Lower lobe of right lung (tissue), 2 donors: ENCODE measurements at places on chromosomes 16 and 17. TPM values are rescaled to one million over a fixed set of nuclear protein-coding genes. Genes with fewer than 3 reads are reported as not detected.

GRCh38 chr17:62750631-62751051 is 57.5 kb downstream of the MARCHF10 start:
- no peak for DNase-seq

The HBA1 gene
- 217 TPM for total RNA-seq

The NPIPB8 gene
- total RNA-seq: 2.7 TPM

GRCh38 chr16:53827741-53828140 is 123.8 kb downstream of the FTO start:
- DNase-seq: no peak

- DNase-seq: no peak
Measured at GRCh38 chr16:76175718-76176117, 101.5 kb upstream of the CNTNAP4 start.

- DNase-seq: no peak
Measured at GRCh38 chr16:64532691-64533090, 589.2 kb downstream of the CDH11 start.

GRCh38 chr17:35588196-35588920 is 1.2 kb downstream of the AP2B1 start:
- DNase-seq: no peak

- DNase-seq: no peak
Measured at GRCh38 chr16:66421891-66422290, 5.2 kb upstream of the BEAN1 start.

The OTOP3 gene
- total RNA-seq: not detected

DNA sequence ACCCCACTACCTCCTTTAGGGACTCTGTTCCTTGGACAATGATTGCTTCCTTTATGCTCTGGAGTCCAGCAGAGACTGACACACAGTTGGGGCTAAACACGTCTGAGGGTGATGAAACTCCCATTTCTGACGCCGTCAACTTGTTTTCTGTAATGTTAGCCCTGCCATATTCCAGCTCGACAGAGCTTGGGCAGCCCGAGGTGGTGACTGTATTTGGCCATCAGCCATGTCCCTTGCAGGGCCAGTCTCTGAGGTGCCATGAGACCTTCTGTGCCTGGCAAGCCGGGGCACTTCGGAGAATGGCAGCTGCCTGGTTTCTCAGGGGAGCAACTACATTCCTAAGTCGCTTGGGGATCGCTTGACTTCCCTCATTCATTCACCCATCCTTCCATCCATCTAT is 278.9 kb upstream of the TNRC6C start:
- DNase-seq: no peak

DNA sequence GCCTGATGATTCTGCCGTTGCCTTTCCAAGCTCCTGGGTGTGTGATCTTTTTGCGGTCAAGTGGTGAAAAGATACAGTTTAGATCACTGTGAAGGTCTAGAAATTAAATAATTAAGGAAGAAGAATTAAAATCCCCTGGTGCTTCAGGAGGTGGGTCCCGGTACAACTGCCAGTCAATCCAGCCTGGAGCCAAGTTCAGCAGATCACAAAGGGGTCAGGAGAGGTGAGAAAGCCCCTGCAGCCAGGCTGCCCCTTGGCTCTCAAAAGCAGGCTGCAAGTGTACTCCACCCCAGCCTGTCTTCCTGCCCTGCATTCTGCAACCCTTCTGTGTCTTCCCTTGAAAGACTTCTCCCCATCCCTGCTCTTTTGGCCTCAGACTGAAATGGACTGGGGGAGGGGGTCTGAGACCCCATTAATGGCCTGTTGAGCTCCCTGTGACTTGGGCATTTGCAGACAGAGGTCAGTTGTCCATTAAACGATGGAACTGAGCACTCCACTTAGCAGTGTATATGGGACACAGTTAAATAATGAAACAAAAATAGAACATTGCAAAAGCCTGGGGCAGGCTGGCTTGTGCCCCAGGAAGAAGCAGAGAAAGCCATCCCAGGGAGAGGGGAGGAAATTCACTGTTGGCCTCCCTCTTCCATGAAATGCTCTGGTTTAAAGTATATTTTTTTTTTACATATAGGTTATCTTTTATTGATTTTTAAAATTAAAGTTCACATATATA is 15.1 kb downstream of the CACNG5 start:
- DNase-seq: no peak

The CACNG3 gene
- total RNA-seq: not detected

The SREBF1 gene
- total RNA-seq: 77.2 TPM

DNA sequence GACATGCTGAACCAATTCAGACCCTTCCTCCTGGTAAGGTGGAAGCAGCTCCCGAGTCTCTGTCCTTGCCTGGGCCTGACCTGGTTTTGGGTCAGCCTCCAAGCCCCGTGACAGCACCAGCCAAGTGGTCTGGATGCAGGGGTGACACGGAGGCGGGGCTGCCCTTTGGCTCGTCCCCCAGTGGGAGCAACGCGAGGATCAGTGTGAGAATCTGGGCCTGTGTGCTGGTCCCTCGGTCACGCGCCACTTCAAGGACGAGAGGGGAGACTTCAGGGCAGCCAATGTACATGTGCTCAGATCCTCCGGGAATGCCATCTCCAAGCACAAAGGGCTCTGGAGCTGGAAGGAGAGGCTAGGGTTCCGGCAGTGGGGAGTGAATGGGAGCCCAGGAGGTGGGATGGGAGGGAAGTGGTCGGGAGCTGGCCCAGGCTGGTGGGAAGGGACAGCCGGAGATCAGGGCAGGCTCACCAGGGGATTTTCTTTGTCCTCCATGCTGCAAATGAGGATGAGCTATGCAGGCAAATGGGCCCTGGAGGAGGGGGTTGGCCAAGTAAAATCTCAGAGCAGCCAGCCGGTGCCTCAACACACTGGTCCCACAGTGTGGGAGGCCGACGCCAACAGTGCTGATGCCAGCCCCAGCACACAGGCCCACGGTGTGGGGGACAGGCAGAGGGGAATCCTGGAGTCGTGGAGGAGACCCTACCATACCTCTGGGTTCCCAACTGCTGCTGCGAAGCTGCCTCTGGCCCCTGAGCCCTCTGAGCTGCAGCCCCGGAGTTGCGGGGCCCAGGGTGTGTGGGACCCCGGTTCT is 4.2 kb upstream of the NDRG4 start:
- DNase-seq: no peak

The CCL4 gene
- total RNA-seq: 11.9 TPM

The KRTAP16-1 gene
- total RNA-seq: not detected

GRCh38 chr17:9488556-9488955 is 87.1 kb downstream of the STX8 start:
- no peak for DNase-seq

The MMP28 gene
- 40.9 TPM for total RNA-seq

DNA sequence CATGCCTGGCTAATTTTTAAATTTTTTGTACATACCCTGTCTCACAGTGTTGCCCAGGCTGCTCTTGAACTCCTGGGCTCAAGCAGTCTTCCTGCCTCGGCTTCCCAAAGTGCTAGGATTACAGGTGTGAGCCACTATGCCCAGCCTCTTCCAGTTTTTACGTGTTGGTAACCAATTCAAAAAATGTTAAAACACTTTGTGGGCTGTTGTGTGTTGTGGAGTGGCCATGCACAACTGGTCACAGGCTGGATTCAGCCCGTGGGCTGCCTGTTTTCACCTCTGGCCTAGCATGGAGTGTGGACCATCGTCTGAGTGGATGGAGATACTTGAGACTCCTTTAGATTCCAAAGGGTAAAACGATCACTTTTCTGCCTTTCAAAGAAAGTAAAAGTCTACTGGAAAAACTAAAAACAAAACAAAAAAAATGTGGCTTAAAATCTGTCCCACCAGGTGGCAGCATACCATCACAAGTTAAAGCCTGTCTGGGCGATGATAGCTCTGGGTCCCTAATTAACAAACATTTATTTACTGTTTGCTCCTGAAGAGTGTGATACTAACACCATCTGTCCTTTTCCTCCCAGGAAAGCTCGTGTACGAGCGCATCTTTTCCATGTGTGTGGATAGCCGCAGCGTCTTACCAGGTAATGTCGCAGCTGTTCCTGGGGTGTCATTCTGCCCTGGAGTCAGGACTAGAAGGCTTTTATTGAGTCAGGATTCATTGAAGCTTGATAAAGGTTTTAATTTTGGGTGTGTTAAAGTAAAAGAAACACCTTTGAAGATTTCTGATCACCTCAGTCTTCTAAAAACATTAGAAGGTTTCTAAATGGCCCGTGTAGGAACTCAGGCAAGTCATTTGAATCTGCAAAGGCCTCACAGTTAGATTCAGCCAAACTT is 45.8 kb downstream of the VPS35L start:
- DNase-seq: no peak

The CDRT15 gene
- total RNA-seq: not detected

The CCL13 gene
- 14.6 TPM for total RNA-seq

DNA sequence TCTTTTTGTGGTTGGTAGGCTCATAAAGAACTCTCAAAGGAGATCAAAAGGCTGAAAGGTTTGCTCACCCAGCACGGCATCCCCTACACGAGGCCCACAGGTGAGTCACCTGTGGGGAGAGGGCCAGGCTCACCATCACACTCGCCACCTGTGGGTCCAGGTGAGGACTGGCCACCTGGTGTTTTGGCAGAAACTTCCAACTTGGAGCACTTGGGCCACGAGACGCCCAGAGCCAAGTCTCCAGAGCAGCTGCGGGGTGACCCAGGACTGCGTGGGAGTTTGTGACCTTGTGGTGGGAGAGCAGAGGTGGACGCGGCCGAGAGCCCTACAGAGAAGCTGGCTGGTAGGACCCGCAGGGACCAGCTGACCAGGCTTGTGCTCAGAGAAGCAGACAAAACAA is 11.1 kb downstream of the GNPTG start:
- no peak for DNase-seq

The GCSH gene
- total RNA-seq: 14.7 TPM
